GOT3 (cell line): ENCODE measurements at places on chromosomes 13 and 19.

DNA sequence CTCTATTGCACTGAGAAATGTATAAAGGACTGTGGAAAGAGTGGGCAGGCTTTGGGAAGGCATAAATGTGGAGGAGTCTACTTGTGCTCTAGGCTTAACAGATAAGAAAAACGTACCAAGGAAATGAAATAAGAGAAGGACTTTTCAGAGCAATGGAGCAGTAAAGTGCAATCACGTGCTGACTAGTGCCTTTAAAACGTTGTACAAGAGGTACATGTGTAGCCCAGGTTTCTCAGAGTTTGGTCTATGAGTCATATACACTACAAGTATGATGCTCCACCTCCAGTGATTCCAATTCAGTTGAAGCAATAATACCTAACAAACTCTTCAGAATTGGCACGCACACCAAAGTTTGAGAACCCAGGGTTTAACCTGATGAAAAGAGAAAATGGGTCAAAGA lies 13.4 kb upstream of the FNDC3A start:
- DNase-seq: no peak

GRCh38 chr19:6235031-6235951 lies 44.5 kb downstream of the MLLT1 start:
- no peak for DNase-seq

- no peak for DNase-seq
Observed at GRCh38 chr13:44874886-44875630, 114.2 kb downstream of the NUFIP1 start.

- DNase-seq: no peak
Observed at GRCh38 chr13:71922194-71922593, 55.2 kb upstream of the DACH1 start.

DNA sequence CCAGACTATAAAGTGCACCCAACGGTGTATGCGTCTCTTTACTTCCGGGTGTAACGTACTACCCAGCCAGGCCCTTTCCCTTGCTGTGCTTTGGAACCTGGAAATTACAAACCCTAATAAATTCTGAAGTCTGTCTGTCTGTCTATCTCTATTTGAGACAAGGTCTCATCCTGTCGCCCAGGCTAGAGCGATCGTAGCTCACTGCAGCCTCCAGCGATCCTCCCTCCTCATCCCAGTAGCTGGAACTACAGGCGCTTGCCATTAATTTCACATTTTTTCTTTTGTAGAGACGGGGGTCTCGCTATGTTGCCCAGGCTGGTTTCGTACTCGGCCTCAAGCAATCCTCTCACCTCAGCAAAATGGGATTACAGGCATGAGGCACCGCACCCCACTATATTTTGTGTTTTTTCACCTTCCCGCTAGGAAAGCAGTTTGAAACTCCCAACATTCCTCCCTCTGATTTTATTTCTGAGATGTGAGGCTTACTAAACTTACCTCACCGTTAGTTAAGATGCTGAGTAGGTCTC lies 469 bp upstream of the RNF6 start:
- no peak for DNase-seq

- no peak for DNase-seq
Observed at GRCh38 chr13:83197316-83197715, 685.0 kb downstream of the SLITRK1 start.

DNA sequence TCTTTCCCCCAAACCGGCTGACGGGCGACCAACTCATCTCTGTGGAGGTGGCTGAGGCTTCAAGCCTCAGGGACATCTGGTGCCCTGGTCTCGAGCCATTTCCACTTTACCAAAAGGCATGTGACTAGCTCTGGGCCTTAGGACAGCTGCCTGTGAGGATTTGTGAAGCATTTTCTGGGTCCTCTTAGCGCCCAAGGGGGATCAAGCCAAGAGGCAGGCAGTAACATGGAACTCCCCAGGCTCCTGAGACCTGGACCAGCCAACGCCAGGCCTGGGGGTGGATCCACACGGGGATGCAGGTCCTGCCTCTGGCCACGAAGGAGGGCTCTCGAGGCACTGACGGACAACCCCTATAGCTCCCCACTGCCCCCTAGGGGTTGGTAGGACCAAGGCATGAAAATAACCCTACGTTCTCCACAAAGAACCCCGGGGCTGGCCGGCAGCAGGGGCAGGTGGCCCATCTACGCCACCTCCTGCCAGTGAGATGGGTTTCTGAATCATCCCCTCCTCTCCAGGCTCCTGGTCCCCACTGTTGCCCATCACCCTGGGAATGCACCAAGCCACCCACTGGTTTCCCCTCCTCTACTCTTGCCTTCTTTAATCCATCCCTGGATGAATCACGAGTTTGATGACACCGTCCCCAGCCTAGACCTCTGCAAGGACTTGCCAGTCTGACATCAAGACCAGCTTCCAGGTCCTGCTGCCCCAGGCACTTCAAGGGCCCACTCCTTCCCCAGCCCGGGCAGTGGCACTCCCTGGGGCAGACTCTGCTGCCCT lies 7.0 kb upstream of the MYDGF start:
- DNase-seq: no peak

DNA sequence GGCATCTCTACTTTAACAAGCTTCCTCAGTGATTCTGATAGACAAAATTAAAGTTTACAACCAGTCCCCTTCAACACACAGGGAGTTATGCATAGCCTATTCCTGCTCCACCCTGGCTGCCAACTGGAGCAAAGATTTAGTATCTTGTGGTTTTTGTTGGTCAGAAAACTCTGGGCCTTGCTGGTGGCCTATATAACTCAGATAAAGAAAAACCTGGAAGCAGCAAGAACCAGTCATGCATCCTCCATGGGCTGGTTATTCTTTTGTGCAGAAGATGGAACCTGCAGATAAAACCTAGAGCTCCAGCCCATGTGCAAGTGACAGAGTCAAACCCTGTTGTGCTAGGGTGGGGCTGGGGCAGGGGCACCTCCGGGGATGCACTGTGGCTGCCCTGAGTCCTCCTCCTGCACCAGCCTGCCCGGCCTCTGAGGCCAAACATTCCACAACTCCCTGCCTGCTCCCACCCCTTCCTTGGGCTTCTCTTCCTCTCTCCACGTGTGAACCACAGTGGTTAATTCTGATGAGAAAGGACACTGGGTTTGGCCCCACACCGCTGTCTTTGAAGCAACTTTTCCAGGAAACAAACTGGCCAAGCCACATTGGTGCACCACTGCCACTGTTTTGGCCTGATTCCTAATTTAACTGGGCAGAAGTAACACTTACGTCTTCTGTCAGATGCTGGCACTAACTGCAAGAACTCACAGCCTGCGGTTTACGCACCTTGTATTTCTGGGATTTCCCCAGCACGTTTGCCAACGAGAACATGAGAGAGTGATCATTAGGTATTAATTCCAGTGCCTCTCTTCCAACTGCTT lies 23.3 kb upstream of the GGACT start:
- DNase-seq: no peak

DNA sequence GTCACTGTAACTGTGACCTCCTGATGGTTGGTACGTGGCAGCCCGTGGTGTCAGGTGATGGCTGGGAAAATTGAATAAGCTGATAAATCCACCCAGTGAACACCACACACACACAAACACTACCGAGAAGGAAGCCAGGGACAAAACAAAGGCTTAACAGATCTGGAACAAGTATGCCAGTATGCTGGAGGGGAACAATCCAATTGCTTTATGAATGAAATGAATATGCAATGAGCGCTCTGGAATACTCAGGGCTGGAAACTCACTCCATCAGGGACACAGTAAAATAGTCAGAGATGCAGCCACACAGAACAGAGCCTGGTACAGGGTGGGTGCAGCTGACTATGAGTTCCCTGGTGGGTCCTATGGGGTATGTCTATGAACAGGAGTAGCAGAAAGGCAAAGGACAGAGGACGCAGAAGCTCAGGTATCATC lies 16.7 kb downstream of the TMTC4 start:
- DNase-seq: no peak

GRCh38 chr13:110326263-110326904 lies 19.3 kb downstream of the COL4A2 start:
- no peak for DNase-seq

GRCh38 chr13:95298169-95298965 lies 2.9 kb downstream of the ABCC4 start:
- DNase-seq: no peak

DNA sequence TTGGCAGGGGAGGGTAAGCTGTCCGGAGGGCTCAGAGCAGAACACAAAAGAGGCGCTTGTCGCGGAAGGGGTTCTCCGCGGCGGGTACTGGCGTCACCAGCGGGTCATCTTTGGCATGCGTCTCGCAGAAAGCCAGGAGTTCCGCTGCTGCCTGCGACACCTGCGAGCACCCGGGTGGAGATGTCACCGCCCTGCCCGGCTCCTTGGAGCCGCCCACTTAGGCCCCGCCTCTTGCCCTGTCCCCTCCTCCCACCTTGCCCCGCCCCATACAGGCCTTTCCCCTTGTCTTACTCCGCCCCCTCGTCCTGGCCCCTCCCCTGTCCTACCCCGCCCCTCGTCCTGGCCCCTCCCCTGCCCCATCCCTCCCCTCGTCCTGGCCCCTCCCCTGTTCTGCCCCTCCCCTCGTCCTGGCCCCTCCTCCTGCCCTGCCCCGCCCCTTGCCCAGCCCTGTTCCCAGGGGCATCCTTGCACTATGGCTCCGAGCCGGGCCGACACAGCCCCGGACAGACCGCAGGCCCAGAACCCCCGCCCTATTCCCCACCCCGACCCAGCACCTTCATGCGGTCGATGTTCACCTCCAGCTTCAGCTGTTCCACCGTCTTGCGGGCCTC lies 1.9 kb downstream of the GNG8 start:
- peak; percentile 57 for DNase-seq

DNA sequence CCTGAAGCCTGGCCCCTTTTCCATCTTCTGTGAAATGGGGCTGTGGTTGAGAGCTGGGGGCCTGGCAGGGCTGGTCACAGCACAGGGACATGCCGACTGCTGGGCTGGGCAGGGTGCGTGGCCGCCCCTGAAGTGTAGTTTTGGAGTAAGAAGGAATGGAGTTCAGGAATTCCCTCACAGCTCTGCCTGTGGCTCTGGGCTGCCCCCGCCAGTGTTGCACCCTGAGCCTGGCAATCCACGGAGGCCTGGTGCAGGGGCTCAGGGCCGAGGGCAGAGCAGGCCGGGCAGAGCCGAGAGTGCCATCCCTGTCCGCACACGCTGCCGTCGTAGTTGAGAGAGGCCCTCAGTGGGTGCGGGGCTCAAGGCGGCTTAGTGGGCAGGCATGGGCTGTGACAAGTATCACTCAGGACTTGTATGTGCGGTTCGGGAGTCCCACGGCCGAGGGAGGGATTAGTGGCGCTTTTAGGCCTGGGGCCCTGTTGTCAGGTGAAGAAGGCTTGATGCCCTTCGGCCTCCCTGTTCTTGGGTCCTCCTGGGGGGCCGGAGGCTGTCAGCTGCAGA lies 9.7 kb downstream of the SPPL2B start:
- DNase-seq: no peak

DNA sequence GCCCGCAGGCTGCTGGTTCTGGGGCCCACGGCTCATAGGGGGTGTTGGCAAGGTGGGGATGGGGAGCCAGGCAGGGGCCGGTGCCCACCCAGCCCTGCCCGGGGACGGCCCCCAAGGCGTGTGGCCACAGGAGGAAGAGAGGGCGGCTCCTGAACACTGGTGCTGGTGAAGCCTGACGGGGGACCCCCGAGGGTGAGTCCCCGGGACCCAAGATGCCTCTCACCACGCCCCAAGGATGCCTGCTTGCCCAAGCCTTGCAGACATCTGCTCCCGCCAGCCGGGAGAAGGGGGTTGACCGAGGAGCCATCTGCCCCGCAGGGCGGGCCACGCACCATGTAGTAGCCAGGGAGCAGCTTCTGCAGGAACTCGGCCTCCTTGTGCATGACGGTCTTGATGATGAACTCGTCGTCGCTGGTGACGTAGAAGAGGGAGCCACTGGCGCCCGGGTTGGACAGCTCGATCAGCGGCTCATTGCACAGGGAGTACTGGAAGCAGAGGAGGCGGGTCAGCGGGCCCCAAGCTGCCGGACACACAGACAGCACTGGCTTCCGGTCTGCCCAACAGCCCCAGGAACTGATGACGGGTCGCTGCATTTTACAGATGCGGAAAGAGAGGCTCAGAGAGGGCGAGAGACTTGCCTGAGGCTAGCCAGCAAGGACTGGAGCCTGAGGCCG lies 29.6 kb upstream of the CACTIN start:
- no peak for DNase-seq

DNA sequence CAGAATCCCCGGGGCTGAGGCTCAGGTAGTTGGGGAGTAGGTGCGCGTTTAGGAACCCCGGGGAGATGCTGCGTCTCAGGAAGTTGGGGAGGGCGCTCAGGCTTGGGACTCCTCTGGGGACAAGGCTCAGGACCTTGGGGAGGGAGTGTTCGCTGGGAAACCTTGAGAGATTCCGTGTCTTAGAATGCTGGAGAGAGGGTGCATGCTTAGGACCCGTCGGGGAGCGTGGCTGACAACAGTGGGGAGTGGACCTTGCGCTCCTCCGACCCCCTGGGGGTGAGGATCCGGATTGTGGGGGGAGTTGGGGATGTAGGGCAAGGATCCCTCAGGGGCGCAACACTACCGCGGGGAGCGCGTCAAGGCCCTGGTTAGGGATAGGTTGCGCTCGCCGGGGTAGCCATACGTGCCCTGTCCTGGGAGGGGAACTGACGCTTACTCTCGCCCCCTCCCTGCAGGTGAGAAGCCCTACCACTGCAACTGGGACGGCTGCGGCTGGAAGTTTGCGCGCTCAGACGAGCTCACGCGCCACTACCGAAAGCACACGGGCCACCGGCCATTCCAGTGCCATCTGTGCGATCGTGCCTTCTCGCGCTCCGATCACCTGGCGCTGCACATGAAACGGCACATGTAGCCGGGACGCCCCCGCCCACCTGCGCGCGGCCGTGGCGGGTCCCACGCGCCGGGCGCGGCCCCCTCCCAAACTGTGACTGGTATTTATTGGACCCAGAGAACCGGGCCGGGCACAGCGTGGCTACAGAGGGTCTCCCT lies 2.0 kb downstream of the KLF2 start:
- no peak for DNase-seq

DNA sequence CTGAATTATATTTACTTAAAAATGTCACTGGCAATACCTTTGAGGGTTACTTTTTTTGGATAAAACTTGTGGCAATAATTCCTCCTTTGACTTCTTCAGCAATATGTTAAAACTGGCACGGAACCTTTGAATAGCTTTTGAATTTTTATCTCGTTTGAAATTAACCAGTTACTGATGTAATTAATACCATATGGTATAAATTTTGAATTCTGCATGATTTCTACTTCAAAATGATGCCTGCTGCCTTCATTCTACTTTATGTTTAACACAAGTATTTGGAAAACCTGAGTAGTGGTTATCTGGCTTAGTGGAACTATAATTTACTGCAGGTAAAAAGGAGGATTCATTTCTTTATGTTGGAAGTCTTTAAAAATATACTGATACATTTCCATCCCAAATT lies 85.3 kb downstream of the LRCH1 start:
- DNase-seq: no peak
